ENCODE measurements at places on chromosomes 16 and 17.
A peak's percentile ranks its signal among the peaks of the same experiment; 100 is the strongest.

- H3K36me3 ChIP-seq, result no peaks in the 10 kb centered on the region
- H3K27ac ChIP-seq, result no peak overlapping the region
- peaks cover 31% of the 10 kb centered on the region for H3K4me1 ChIP-seq
- H3K27me3 ChIP-seq, result peaks cover 57% of the 10 kb centered on the region
Measured at GRCh38 chr17:8128125-8128784, 4.3 kb upstream of the HES7 start.

GRCh38 chr17:48107137-48108055 lies at the start of gene SNX11:
Gene SNX11 (plus strand): TSS chr17:48107766. CDS start chr17:48112044, 4,278 bp downstream.
- peak within 1 kb of the TSS; percentile 92 for H3K4me3 ChIP-seq
- peaks cover 13% of the 10 kb centered on the region for H3K36me3 ChIP-seq
- peak; percentile 91 for DNase-seq
- H3K4me1 ChIP-seq, result peaks cover 33% of the 10 kb centered on the region
- H3K27me3 ChIP-seq, result peaks cover 7% of the 10 kb centered on the region

- H3K4me1 ChIP-seq, result peaks cover 36% of the 10 kb centered on the region
- H3K36me3 ChIP-seq, result no peaks in the 10 kb centered on the region
- H3K4me3 ChIP-seq, result no peak overlapping the region
- DNase-seq, result no peak
- peaks cover 8% of the 10 kb centered on the region for H3K27me3 ChIP-seq
Measured at GRCh38 chr17:50848711-50849110, 13.3 kb downstream of the WFIKKN2 start.

GRCh38 chr16:66050991-66051390 lies 315.5 kb upstream of the CDH5 start:
- H3K36me3 ChIP-seq, result no peaks in the 10 kb centered on the region
- H3K4me1 ChIP-seq, result peaks cover 7% of the 10 kb centered on the region
- peaks cover 7% of the 10 kb centered on the region for H3K27me3 ChIP-seq
- no peak for DNase-seq
- H3K27ac ChIP-seq, result no peak overlapping the region

- peaks cover 6% of the 10 kb centered on the region for H3K4me1 ChIP-seq
- peaks cover 8% of the 10 kb centered on the region for H3K27me3 ChIP-seq
- DNase-seq, result no peak
- no peak overlapping the region for H3K27ac ChIP-seq
Measured at GRCh38 chr16:87918338-87918737, 18.0 kb downstream of the CA5A start.

- no peak for DNase-seq
- peaks cover 57% of the 10 kb centered on the region for H3K4me1 ChIP-seq
- H3K4me3 ChIP-seq, result peak overlapping the region; percentile 88
- no peak overlapping the region for H3K27ac ChIP-seq
- H3K27me3 ChIP-seq, result peaks cover 16% of the 10 kb centered on the region
Measured at GRCh38 chr17:38872027-38872511, 2.2 kb downstream of the LASP1 start.

DNA sequence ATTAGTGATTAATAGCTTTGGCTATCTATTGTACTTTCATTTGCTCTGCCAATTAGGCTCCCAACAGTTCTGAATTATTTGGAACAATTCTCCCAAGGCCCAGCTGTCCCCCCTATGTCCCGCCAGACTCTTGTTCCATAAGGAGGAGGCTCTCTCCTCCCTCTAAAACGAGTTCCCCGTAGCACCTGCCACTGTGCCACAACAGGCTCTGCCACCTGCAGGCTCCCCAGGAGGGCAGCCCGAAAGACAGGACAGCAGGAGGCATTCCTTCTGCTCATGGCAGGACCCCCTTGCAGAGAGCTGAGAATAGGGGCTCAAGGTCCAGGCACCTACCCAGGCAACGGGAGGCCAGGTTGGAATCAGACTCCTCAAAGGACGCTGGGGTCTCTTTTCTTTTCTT lies 9.0 kb downstream of the PITPNM3 start:
- no peak for DNase-seq
- no peak overlapping the region for H3K4me3 ChIP-seq
- H3K27ac ChIP-seq, result no peak overlapping the region
- no peaks in the 10 kb centered on the region for H3K36me3 ChIP-seq
- H3K4me1 ChIP-seq, result peaks cover 21% of the 10 kb centered on the region

DNA sequence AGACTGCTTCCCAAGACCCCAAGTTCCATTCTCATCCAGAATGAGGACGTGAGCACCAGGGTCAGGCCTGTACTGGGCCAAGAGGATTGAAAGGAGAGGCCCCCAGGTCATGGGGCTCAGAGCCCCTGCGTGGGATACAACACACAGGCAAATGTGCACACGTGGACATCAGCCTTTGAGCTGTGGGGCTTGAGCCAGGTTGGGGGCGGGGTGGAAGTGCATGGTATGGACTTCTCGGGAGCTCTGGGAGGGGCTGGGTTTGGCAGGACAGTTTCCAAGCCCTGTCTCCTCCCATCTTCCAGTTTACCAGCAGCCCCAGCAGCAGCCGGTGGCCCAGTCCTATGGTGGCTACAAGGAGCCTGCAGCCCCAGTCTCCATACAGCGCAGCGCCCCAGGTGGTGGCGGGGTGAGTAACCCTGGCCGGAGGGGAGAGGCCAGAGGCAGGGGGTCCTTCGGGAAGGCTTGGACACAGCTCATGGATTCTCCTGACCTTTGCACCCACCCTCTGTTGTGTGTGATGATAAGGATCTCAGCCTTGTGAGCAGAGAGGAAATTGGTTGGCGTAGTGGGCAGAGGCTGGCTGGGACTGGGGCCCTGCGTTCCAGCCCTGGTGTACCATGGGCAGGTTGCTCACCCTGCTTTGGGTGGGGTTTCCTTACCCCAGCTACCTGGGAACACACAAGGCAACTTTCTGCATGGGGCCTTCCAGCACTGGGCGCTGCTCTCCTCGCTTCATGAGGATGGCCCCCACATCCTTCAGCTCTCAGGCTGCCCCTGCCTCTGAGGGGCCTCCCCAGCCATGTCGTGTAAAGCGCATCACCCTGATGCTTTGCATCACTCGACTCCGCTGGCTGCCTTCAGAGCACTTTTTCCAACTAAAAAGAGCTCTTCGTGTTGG lies 10.4 kb upstream of the LASP1NB start:
- peaks cover 38% of the 10 kb centered on the region for H3K36me3 ChIP-seq
- DNase-seq, result peak; percentile 32
- H3K27ac ChIP-seq, result peak overlapping the region; percentile 39
- peaks cover 19% of the 10 kb centered on the region for H3K4me1 ChIP-seq

DNA sequence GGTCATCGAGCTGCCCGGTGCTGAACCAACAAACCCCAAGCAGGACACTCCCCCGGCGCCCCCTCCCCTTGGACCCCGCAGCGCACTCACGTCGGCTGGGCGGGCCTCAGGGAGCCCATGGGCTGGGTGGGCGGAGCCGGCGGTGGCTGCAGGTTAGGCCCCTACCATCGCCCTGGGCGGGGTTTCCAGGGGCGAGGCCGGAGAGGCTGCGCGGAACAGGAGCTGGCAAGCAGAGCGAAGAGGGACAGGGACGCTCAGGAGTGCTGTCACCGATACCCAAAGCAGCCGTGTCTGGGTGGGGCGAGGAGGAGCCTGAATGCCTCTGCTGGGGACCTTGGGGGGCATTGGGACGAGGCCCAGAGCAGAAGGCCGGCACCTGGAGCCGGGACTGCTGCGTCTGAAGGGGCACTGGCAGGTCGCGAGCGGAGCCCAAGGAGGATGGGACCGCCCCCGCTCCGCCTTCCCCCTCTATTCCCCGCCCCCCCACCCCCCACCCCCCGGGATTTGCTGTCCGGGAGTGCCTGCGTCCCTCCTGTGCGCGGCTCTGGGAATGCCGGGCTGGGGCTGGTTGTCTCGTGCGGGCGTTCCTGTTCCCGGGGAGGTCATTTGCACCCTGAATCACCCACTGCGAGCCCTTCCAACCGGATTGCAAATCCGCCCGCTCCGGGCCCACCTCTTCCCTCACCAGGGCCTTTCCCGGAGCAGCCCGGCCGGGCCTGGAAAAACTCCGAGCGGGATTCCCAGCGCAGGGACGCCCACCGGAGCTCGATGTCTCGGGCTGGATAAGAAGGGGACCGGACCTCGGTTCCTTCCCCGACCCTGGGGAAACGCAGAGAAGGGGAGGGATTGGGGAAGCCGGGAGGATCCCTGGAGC lies 902 bp downstream of the ARHGAP27 start:
- DNase-seq, result peak; percentile 84
- H3K36me3 ChIP-seq, result no peaks in the 10 kb centered on the region
- peaks cover 88% of the 10 kb centered on the region for H3K27me3 ChIP-seq
- peaks cover 42% of the 10 kb centered on the region for H3K4me1 ChIP-seq
- no peak overlapping the region for H3K27ac ChIP-seq
- H3K4me3 ChIP-seq, result peak overlapping the region; percentile 74

Measured in nephron progenitor cell (in vitro differentiated cells).